ENCODE measurements at places on chromosomes 13 and 19. TPM values are rescaled to one million over a fixed set of nuclear protein-coding genes. Genes with fewer than 3 reads are reported as not detected.

Gene C19orf67
- polyA plus RNA-seq: not detected

Gene ABHD8
- polyA plus RNA-seq: 12.4 TPM

DNA sequence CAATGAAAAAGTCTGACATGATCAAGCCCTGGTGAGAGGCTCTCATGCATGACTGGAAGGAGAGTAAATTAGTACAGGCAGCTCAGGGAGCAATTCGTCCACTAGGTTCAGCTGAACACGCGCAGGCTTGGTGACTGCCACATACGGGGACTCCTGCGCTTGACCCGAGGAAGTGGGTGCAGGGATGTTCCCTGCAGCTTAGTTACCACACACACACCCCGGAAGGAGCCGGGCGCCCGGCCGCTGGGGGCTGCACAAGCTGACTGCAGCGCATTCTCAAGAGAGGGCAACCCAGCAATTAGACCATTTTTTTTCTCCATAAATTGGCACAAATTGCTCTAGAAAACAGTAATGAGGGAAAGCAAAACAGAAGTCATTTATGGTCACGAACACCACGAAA, 23.0 kb upstream of the MIER2 start:
- no peak overlapping the region for H3K27ac ChIP-seq
- H3K27me3 ChIP-seq: no peaks in the 10 kb centered on the region
- H3K4me3 ChIP-seq: no peak overlapping the region
- DNase-seq: no peak
- no peaks in the 10 kb centered on the region for H3K4me1 ChIP-seq

DNA sequence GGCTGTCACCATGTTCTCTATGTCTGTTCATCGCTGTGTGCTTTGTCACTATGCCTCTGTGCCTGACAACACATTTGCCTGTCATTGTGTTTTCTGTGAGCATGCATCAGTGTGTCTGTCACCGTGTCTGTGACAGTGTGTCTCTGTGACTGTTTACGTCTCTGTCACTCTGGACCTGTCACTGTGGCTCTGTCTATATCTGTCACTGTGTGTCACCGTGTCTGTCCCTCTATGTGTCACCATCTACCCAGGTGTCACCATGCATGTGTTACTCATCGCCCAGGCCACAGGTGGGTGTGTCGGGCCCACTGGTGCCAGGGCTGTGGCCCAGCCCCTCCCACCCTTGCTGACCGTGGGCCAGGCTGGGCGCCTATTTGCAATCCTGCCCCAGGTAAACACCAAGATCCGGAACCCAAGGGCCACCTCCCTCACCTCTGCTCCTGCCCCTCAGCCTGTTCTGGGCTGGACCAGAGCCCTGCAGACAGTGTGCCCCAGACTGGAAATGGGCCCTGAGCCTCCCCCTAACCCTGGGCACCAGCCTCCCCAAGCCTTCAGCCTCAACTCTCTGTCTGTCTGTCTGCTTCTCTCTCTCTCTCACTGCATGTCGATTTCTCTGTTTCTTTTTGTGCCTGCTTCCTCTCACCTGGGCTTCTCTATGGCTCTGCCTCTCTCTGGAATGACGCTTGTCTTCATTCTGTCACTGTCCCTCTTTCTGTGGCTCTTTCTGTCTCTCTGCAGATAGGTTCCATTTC, 7.7 kb downstream of the IRF2BP1 start:
- H3K27ac ChIP-seq: no peak overlapping the region
- no peaks in the 10 kb centered on the region for H3K27me3 ChIP-seq
- H3K36me3 ChIP-seq: no peaks in the 10 kb centered on the region

Gene LILRB4
- not detected for polyA plus RNA-seq

DNA sequence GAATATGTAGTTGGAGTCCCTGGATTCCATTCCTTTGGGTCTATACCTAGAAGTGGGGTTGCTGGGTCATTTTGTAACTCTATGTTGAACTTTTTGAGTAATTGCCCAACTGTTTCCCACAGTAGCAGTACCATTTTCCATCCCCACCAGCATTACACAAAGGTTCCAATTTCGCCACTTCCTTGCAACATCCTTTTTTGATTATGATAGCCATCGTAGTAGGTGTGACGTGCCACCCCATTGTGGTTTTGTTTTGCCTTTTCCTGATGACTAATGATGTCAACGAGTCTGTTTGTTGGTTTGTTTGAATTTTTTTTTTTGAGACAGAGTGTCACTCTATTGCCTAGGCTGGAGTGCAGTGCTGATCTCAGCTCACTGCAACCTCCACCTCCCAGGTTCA, 3.3 kb upstream of the PEX11G start:
- DNase-seq: no peak
- no peaks in the 10 kb centered on the region for H3K27me3 ChIP-seq
- H3K36me3 ChIP-seq: no peaks in the 10 kb centered on the region
- no peak overlapping the region for H3K27ac ChIP-seq
- peaks cover 8% of the 10 kb centered on the region for H3K4me1 ChIP-seq

All from naive thymus-derived CD4-positive, alpha-beta T cell (primary cell).